Astrocyte (in vitro differentiated cells and primary cell): ENCODE measurements at places on chromosomes 5 and 9. TPM values are rescaled to one million over a fixed set of nuclear protein-coding genes. Genes with fewer than 3 reads are reported as not detected.

GRCh38 chr5:145840458-145841132 is 5.5 kb upstream of the PRELID2 start:
- no peak for DNase-seq

DNA sequence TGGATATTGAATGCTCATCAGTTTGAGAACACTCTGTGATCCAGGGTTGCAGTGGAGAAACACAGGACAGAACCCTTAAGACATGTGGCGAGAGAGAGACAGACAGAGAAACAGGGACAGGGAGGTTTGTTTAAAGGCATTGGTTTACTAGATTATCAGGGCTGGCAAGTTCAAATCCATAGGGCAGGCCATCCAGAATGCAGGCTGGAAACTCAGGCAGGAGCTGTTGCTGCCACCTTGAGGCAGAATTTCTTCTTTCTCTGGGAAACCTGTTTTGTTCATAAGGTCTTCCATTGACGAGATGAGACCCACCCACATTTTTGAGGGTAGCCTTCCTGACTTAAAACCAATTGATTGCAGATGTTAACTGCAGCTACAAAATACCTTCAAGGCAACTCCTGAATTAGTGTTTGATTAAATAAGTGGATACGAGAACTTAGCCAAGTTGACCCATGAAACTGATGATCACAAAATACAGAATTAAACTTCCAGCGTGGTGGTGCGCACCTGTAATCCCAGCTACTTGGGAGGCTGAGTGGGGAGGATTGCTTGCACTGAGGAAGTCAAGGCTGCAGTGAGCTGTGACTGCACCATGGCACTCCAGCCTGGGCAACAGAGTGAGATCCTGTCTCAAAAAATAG is 55.9 kb downstream of the NSUN2 start:
- peak; percentile 58 for DNase-seq

GRCh38 chr5:59745415-59745863 is 148.1 kb downstream of the PDE4D start:
- DNase-seq = peak; percentile 84

DNA sequence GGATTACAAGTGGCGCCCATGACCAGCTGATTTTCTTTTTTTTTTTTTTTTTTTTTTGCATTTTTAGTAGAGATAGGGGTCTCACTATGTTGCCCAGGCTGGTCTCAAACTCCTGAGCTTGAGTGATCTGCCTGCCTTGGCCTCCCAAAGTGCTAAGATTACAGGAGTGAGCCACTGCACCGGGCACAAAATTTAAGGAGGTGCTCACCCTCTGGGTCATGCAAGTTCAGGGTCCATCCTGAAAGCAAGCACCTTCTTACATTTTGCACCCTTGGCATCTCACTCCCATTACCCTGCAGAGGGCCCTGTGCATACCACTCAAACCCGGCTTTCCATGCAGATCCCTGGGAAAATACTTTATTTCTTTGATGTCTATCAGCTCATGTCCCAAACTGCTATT is 95.6 kb upstream of the ADRA1B start:
- no peak for DNase-seq

GRCh38 chr5:4246447-4246846 is 650.8 kb downstream of the IRX1 start:
- no peak for DNase-seq

DNA sequence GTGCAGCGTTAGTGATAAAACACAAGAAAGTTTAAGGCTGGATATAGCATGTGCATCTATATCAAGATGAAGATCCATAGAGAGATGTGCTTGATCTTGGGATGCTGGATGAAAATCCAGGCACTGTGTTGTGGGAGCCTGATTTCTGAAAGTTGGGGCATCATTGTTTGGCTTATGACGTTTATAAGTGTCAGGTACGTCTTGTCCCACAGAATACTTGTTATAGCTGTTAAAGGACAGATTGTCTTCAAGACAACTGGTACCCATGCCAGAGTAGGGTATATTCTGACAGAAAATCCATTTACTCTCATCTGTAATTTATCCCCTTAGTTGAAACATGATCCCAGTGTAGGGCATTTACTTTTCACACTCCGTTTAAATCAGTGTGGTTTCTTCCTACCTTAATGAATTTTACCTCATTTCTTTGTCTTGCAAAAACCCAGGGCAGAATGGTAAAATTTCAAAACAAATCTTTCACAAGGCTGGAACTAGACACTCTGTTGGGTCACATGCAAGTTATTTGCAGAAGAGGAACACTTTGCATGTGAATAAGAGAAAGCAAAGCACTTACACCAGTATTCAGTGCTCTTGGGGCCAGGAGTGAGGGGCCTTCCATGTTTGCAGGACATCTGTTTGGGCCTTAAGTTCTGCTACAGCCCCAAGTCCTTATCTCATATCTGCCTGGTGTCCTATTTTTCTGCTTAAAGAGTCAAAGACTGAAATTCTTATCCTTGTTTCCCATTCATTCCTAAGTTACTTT is 73.3 kb downstream of the GHR start:
- no peak for DNase-seq

GRCh38 chr9:134598884-134599245 is 42.7 kb upstream of the COL5A1 start:
- no peak for DNase-seq

RNF208 gene
- total RNA-seq = 4.3 and 4.9 TPM in 2 replicates

NEUROG1 gene
- total RNA-seq = not detected in 2 replicates

KIF20A gene
- total RNA-seq = 2.7 and 4.7 TPM in 2 replicates

C9orf153 gene
- not detected in 2 replicates for total RNA-seq

AHRR gene
- 8.6 and 10.5 TPM in 2 replicates for total RNA-seq
